ENCODE measurements at places on chromosomes 2 and 18.

DNA sequence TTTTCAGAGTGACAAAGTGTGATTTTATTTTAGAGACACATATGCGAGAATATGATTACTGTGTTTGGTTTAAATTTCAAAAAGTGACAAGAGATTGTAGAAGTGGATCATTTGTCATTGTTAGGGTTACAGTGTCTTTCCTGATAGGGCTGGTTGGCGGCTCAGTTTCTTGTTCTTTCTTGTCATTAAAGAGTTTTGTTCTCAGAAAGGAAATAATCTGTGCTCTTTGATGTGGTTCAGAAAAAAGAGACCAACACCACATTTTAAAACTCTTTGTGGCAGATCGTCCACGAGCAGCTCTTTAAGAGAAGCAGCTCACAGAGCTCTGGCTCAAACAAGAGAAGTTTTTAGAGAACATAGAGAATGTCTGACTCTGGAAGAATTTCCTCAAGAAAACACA is 45.6 kb upstream of the ZNF532 start:
- no peak for DNase-seq

DNA sequence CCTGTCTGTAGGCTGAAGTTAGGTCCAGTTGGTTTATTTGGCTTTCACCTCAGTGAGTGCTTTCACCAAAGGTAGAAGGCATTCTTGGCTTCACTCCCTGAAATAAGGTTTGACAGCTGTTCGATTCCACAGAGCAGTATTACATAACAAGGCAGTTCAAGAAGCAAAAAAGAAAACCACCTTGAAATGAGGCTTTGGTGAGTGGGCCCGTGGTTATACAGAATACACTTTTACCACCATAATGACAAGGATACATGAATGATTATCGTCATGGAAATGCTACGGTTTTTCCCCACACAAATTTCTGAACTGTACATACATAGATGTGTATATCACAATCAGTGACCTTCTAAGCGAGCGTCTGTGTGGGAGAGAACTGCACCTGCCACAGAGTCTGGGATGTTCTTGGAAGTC is 80.0 kb upstream of the CHRNA1 start:
- DNase-seq, result no peak

- DNase-seq, result no peak
Measured at GRCh38 chr2:203689426-203690116, 16.9 kb upstream of the CD28 start.

GRCh38 chr2:199581408-199581807 is 123.7 kb upstream of the SATB2 start:
- no peak for DNase-seq

DNA sequence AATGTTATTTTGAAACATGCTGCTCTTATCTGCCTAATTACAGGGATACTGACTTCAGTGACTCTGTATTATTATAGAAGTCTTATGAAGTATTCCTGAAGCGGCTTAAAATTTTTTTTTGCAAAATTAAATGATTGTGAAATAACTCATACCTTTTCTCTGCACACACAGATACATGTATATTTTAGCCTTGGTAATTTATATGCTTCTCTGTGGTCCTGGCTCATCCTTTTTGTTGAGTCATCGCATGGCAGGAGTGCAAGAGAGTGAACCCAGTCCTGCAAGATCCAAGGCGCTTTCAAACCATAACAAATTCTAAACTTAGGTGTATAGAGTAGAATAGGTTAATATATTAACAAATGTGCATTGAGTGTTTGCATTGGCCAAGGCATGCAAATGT is 8.6 kb downstream of the CCNT2 start:
- no peak for DNase-seq

GRCh38 chr18:35511428-35511827 is 13.7 kb upstream of the INO80C start:
- DNase-seq, result no peak

GRCh38 chr2:178304333-178304732 is 110.0 kb downstream of the OSBPL6 start:
- no peak for DNase-seq

DNA sequence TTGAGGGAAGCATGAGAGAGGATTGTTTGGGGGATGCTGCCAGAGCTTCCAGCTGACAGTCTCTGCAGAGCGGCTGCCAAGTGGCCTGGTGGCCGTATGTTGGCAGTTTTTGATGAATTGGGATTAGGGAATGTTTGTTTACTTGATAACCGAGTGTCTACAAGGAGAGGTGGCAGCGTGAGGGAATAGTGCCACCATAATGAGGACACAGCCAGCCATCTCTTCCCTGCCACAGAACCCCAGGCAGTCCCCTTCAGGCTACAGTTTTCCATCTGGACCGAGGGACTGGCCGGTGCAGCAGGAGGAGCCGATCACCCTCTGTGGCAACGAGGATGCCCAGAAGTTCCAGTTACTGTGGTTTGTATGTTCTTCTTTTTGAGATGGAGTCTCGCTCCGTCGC is 55.2 kb downstream of the TRAPPC12 start:
- no peak for DNase-seq

Data from NCI-H1105 (cell line).